Tracheal epithelial cell (primary cell): ENCODE measurements at places on chromosomes 13 and 19. TPM values are rescaled to one million over a fixed set of nuclear protein-coding genes. Genes with fewer than 3 reads are reported as not detected.

ZNF586 gene
- 12.6 and 15.7 TPM in 2 replicates for total RNA-seq

F2RL3 gene
- total RNA-seq, result not detected in 2 replicates

AMER2 gene
- not detected in 2 replicates for total RNA-seq

ZNF345 gene
- 1.4 and 3.0 TPM in 2 replicates for total RNA-seq

SIGLEC12 gene
- total RNA-seq, result not detected in 2 replicates

ATXN8OS gene
- total RNA-seq, result not detected in 2 replicates

ABCA7 gene
- total RNA-seq, result 5.3 and 7.9 TPM in 2 replicates

HSH2D gene
- 0.43 and 0.96 TPM in 2 replicates for total RNA-seq

UGGT2 gene
- total RNA-seq, result 26.6 and 30.4 TPM in 2 replicates

NXNL1 gene
- total RNA-seq, result not detected in 2 replicates

ZIC5 gene
- total RNA-seq, result not detected in 2 replicates

PTOV1 gene
- 24.7 and 38.1 TPM in 2 replicates for total RNA-seq

HCST gene
- total RNA-seq, result not detected in 2 replicates

TMPRSS9 gene
- not detected in 2 replicates for total RNA-seq

ZNF20 gene
- total RNA-seq, result 2.3 and 4.1 TPM in 2 replicates

HOMER3 gene
- total RNA-seq, result 110 and 132 TPM in 2 replicates

CD37 gene
- 0.21 TPM in 1 of 2 replicates, not detected in the other for total RNA-seq

BRSK1 gene
- 0.21 and 0.48 TPM in 2 replicates for total RNA-seq

FARP1 gene
- 10.4 and 19.5 TPM in 2 replicates for total RNA-seq
